ENCODE measurements at places on chromosomes 7 and 10. TPM values are rescaled to one million over a fixed set of nuclear protein-coding genes. Genes with fewer than 3 reads are reported as not detected.

Gene SNX10
- polyA plus RNA-seq: 15.5 TPM

Gene SPDYE6
- polyA plus RNA-seq: not detected

Gene ZNF425
- polyA plus RNA-seq: 2.9 TPM

Gene AGAP6
- polyA plus RNA-seq: 1.6 TPM

Gene VWDE
- 0.93 TPM for polyA plus RNA-seq

Gene OPALIN
- 31.9 TPM for polyA plus RNA-seq

Gene DGKI
- polyA plus RNA-seq: 2.5 TPM

Gene STEAP4
- 0.19 TPM for polyA plus RNA-seq

Gene WNT2
- polyA plus RNA-seq: 0.24 TPM

Gene PSMG3
- polyA plus RNA-seq: 68.4 TPM

Gene GLCCI1
- polyA plus RNA-seq: 17.7 TPM

Gene HOXA3
- polyA plus RNA-seq: 2.0 TPM

Gene CCDC3
- polyA plus RNA-seq: 120 TPM

Gene CPA2
- 0.97 TPM for polyA plus RNA-seq

Gene ETV1
- 25.6 TPM for polyA plus RNA-seq

Gene CALHM3
- polyA plus RNA-seq: not detected

Gene THSD7A
- 1.3 TPM for polyA plus RNA-seq

Gene CYP2E1
- 1.6 TPM for polyA plus RNA-seq

Gene ZNF777
- polyA plus RNA-seq: 19.2 TPM

Gene CYP3A7
- polyA plus RNA-seq: not detected

Gene ZNF248
- 6.0 TPM for polyA plus RNA-seq

Gene TMEM196
- polyA plus RNA-seq: 0.27 TPM

Gene IQUB
- polyA plus RNA-seq: 0.20 TPM

Gene MOGAT3
- polyA plus RNA-seq: not detected

Gene ZNF853
- 19.3 TPM for polyA plus RNA-seq

Gene CTAGE4
- 0.12 TPM for polyA plus RNA-seq

Gene GPR158
- 2.5 TPM for polyA plus RNA-seq

Gene METTL2B
- 20.9 TPM for polyA plus RNA-seq

Gene VAX1
- polyA plus RNA-seq: 0.48 TPM

Gene ANKRD30A
- not detected for polyA plus RNA-seq

Gene CTBP2
- 37.8 TPM for polyA plus RNA-seq

Gene PDGFA
- polyA plus RNA-seq: 10.6 TPM

Gene CPEB3
- 3.9 TPM for polyA plus RNA-seq

Gene MYO3A
- polyA plus RNA-seq: 29.6 TPM

Gene ERVW-1
- not detected for polyA plus RNA-seq

Gene TNRC18
- 36.8 TPM for polyA plus RNA-seq

Gene CACNA2D1
- 4.6 TPM for polyA plus RNA-seq

Gene PSMC2
- polyA plus RNA-seq: 97.4 TPM

Gene ARHGAP22
- polyA plus RNA-seq: 8.7 TPM

Gene CFAP43
- polyA plus RNA-seq: 1.2 TPM

Gene EBLN1
- not detected for polyA plus RNA-seq

Gene TMEM270
- 4.4 TPM for polyA plus RNA-seq

Gene MSMB
- polyA plus RNA-seq: not detected

Gene MLLT10
- polyA plus RNA-seq: 17.4 TPM
